ENCODE measurements at places on chromosomes 13 and 19.

DNA sequence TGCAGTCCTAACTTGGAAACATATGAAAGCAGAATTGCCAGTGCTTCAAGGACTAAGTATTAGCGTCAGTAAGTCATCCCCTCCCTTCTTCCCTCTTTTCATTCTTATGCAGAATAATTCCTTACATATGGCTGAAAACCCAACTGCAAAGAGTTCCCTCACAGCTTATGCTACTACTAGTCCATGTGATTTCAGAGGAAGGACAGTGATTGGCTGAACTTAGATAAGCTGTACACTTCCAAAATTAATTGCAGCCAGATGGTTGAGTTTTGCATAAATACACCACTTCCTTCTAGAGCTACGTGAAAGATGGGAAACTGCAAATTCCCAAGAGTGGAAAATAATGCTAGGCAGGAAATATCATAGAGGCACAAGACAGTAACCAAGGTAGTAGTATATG is 730.4 kb downstream of the OLFM4 start:
- no peak for DNase-seq

DNA sequence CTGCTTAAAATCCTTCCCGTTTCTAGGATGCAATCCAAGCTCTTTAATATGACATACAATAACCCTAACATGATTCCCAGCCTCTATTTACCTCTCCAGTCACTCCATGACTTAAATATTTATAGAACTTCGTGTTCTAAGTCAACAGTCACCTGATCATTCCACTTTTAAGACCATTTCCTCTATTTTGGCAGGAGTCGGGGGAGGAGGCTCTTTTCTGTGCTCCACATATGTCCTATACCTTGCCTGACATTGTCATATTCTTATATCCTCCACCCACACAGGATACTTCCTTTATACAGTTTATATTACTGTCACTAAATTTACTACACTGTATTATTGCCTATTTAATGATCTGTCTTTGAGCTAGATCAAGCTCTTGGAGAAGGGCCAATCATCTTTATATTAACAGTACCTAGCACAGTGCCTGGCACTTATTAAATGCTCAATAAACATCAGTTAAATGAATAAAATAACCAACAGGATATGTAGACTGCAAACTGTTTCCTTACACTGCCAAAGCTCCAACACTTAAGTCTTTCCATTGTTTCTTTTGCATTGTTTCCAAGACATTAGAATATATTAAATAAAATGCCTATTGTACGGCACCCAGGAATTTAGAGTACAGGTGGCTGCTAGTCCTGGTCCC is 2.7 kb downstream of the ARGLU1 start:
- DNase-seq, result peak; percentile 25

GRCh38 chr13:26759907-26760831 is at the start of gene GPR12:
Gene GPR12 (minus strand): TSS chr13:26760786. CDS start chr13:26759827, 959 bp downstream.
- no peak for DNase-seq

- DNase-seq, result peak; percentile 34
Measured at GRCh38 chr13:42380420-42381164, 108.6 kb downstream of the AKAP11 start.

- DNase-seq, result no peak
Measured at GRCh38 chr19:16433986-16434385, 37.8 kb downstream of the EPS15L1 start.

DNA sequence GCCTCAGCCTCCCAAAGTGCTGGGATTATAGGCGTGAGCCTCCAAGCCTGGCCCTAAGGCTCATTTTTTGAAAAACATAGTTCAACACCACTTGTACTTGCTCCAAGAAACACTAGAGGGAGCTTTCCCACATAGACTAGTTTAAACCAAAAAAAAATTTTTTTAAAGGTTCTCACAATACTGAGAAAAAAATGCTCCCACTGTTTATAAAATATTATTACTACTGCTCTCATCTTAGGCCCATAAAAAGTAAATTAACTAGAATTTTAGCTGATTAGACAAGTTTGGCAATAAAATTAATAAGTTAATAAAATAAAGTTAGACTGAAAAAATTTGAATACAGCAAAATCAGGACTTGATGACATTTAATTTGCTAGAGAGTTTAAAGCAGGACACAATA is 109.5 kb downstream of the TBC1D4 start:
- peak; percentile 80 for DNase-seq

DNA sequence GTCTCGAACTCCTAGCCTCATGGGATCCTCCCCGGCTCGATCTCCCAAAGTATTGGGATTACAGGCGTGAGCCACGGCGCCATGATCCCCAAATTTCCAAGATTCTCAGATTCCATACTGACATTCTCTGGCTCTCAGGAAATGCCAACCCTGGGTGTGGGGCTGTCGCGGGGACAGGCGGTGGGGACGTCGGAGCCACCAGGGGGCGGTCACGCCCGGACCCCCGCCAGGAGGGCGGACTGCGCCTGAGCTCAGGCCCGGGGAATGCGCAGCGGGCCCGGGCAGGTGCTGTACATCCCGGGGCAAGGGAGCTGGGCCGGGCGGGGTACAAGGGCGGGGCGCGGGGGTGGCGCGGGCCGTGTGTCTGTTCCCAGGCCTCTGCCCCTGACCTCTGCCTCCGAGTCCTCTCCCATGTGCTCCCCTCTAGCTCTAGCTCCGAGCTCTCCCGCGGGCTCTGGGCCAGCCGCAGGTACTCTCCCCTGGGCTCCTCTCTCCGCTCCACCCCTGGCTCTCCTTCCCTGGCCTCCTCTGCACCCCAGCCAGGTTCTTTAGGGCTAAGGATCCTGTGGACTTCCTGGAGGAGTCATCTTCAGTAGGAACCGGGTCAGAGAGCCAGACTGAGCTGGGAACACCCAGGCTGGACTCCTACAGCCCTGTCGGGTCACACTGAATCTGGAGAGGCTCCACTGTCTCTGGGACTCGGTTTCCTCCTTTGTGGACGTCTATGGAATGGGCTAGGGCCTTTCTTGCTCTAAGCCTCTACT is 2.4 kb downstream of the PPP1R13L start:
- DNase-seq, result no peak
